ENCODE measurements at places on chromosomes 5 and 9.

DNA sequence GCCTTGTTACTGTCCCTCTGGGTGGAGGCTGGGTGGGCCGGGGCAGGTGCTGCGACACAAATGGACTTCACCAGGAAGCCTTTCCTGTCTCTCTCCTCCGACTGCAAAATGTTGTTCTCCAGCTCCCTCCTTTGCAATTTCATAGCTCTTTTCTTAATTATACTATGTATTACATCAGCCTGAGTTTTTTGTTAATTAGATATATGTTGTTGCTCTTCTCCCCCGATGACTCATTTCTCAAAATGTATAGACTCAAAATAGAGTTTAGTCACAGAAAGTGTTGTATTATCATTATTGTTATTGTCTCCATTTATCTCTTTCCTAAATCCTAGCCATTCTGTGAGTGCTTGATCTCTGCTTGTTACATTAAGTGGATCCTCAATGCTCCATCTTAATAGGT is 122.4 kb upstream of the OSMR start:
- no peak for DNase-seq

DNA sequence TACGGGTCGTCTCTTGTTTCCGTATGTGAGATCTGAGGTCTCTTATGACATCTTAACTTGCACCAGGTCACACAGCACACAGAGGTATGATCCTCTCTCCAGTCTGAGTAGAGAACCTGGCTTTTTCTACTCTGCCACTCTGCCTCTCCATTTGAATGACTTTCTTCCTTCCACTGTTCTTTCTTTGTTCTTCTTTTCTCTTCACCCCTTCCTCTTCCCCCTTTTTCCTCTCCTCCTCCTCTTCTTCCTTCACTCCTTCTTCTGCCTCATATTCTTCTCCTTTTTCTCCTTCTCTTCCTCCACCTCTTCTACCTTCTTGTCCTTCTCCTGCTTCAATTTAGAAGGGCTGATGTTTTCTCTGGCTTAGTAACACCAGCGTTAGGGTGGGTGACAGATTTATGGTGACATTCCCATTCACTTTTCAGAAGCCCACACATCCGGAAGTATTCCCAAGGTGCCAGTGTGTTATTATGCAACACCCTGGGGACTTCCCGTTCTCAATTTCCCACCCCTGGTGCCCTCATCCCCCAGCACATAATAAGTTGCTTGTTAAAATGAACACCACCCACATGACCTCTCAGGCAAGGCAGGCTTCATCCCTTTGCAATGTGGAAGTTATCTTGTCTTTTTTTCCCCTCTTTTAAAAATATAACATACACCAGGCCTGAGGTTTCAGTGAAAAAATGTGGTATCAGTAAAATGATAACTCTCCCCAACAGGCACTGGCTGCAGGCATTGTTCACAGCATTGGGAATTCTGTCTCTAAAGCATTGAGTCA is 122.0 kb downstream of the PAPPA start:
- no peak for DNase-seq

GRCh38 chr9:3241290-3241689 is 284.5 kb downstream of the RFX3 start:
- DNase-seq = no peak

DNA sequence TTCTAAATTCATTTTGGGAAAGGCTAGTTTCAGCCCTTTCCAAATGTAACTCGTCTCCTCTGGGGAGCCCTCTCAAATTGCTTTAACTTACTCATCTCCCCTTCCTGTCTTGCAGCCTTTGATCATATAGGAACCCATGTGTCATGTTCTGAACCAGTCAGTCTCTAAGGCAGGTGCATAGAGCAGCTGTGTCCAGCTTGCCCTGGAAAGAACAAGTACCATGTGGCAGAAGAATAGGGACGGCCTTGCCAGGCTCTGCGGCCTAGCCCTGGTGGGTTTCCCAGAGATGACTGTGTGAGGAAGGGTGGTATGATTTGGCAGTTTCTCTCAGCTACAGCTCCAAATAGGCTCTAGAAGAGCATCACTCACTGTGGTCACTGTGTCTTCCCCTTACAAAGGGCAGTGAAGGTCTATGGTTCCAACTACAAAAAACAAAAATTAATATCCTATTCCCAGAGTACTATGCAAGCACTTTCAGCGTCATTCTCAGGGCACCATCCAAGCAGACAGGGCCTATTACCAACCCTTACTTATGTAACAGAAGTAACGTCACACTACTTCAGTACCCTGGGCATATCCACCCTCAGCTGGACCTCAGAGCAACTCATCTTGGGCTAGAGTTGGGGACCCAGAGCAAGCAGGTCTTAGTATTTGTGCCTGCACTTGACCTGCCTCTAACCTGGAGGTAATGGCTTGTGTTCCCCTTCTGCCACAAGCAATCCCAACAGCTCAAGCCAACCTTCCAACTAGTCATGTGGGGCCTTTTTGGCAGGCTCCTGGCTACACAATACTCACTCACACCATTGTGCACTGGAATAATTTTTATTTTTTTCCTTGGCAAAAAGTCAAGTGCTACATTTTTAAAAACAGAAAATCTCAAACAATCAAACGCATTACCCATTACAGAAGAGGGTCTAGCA is 37.2 kb upstream of the UBAP2 start:
- no peak for DNase-seq

GRCh38 chr5:154385236-154385512 is 60.6 kb upstream of the SAP30L start:
- no peak for DNase-seq

DNA sequence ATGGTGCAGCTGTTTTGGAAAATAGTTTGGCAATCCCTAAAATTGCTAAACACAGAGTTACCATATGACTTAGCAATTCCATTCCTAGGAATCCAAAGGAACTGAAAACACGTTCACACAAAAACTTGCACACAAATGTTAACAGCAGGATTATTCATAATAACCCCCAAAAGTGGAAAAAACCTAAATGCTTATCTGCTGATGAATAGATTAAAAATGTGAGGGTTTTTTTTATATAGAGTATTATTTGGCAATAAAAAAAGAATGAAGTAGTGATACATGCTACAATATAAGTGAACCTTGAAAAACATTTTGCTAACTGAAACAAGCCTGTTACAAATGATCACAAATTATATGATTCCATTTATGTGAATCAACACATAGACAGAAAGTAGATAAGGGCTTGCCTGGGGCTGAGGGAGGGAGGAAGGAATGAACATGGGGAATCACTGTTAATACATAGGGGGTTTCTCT is 45.1 kb upstream of the TRIO start:
- DNase-seq = no peak

DNA sequence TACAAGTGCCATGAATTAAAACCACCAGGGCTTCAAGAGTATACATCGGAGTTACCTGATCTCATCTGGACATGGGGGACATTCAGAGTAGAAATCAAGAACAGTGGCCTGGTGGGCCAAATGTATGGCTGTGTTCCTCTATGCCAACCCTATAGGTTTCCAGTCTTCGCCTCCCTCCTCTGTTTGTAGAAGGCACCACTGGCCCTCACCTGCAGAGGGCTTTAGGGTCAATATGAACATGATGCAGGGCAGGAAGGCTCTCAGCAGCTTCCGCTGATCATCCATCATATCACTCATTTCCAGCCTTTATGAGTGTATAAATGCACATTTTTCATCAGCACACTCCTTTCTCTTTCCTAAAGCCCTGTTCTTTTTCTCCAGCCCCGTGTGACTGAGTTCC is 555.5 kb upstream of the BRINP1 start:
- DNase-seq = no peak

- DNase-seq = no peak
Observed at GRCh38 chr5:172444626-172445365, 9.5 kb downstream of the SH3PXD2B start.

DNA sequence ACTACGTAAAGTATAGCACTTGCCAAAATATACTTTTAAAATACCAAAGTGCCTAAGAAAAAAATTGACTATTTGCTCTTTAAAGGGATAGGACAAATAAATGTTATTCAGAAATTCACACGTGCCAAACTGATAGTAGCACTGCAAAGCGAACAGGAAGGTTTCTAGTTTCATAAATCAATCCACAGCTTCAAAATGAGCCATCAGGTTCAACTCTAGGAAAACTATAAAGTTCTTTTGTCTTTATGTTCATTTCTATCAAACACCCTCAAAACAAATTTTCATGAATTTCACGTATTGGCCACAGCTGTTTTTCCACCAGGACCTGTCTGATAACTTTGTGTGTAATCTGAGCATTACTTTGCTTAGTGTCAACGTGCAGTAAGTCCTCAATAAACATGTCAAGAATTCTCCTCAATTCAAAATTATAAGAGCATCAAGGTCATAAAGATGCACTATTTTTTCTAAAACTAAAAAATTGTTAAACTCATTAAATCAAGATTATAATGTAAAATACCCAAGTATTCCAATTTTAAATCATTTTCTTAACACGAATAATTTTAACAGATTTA is 3.0 kb downstream of the RNF130 start:
- no peak for DNase-seq

- DNase-seq = no peak
Observed at GRCh38 chr9:79974806-79975422, 403.1 kb downstream of the TLE4 start.

- DNase-seq = no peak
Observed at GRCh38 chr5:18305288-18305924, 671.1 kb downstream of the TAF11L14 start.

DNA sequence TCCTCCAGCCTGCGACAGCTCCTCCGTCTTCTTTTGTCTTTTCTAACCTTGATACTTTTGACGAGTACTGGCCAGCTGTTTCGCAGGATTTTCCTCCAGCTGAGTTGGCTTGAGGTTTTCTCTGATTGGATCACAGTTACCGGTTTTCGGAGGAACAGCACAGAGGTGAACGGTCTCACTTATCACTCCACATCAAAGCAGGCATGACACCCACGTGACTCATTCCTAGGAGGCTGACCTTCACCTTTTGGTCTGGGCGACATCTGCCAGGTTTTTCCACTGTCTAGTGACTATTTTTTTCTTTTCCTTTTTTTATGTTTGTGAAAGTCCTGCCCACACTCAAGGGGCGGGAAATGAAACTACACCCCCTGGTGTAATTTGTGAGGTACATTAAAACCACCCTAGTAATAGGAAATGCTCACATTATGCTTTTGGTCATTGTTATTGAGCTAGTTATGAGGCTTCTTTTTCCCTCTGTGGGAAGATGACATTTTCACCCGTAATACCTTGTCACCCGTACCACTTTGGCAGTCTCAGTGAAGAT is 319.2 kb downstream of the GADD45G start:
- peak; percentile 19 for DNase-seq

DNA sequence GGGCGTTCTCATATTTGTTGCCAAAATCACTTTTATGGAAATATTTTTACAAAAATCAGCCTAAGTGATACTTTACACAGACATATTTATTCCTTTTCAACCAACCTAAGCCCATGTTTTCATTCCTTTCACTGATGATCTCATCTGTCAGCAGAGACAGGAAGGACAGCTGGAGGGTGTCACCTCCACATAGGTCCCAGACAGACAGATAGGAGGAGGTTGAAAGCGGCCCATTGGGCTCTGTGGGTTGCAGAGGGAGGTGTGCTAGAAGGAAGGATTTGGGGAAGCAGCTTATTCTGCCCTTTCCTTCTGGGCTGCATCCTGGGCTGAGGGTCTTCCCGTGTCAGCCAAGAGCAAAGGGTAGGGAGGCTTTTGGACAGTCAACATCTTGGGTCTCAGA is 26.0 kb upstream of the SEMA4D start:
- DNase-seq = no peak

GRCh38 chr9:124849801-124850200 is 3.5 kb upstream of the WDR38 start:
- no peak for DNase-seq

- no peak for DNase-seq
Observed at GRCh38 chr9:99663856-99664255, 157.8 kb upstream of the NR4A3 start.

DNA sequence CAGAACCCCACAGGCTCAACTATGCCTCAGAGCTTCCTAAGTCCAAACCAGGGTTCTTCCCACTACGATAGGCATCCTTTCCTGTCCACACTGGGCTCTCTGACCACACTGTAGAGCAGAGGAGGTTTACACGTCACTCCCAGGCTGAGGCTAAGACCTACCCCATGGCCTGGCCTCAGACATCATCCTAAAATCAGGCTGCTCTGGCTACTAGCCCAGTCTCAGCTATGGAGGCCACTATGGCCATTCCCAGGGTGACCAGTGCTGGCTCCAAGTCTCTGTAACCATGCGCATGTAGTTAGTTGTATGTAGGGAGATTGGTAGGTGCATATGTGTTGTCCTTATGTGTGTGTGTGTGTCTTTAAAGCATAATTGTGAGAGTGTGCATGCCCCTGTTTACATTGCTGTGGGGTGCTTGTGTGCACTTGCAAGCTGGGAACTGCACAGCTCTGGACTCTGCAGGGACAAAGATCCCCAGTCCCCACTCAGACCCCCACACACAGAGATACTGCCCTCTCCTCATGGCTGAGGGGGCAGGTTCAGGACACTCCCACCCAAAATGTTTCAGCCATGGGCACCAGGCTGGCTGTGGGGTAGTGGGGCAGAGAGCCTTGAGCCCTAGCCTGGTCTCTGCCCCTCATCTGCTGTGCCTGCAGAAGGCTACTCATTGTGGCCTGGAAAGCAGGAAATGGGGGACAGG is 12.3 kb downstream of the PDLIM4 start:
- no peak for DNase-seq

- DNase-seq = no peak
Observed at GRCh38 chr5:34501016-34501415, 155.1 kb upstream of the RAI14 start.

- no peak for DNase-seq
Observed at GRCh38 chr5:96610747-96611146, 51.4 kb upstream of the CAST start.

DNA sequence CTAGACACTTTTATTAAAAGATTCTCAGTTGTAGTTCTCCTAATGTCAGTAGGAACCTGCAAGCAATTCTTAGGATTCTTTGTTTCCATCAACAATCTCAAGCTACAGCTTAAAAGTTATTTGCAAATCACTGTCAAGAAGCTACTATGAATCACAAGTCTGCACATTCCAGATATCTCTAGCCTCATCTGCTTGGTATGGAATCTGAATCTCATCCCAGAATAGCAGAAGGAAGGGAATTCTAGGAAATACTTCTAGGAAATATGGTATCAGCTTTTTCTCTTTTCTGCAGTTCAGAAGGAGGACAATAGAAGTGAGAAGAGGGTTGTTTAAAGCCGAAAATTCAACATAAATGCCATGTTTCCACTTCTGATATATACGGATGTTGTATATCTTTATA is 792.2 kb upstream of the CDH9 start:
- no peak for DNase-seq

DNA sequence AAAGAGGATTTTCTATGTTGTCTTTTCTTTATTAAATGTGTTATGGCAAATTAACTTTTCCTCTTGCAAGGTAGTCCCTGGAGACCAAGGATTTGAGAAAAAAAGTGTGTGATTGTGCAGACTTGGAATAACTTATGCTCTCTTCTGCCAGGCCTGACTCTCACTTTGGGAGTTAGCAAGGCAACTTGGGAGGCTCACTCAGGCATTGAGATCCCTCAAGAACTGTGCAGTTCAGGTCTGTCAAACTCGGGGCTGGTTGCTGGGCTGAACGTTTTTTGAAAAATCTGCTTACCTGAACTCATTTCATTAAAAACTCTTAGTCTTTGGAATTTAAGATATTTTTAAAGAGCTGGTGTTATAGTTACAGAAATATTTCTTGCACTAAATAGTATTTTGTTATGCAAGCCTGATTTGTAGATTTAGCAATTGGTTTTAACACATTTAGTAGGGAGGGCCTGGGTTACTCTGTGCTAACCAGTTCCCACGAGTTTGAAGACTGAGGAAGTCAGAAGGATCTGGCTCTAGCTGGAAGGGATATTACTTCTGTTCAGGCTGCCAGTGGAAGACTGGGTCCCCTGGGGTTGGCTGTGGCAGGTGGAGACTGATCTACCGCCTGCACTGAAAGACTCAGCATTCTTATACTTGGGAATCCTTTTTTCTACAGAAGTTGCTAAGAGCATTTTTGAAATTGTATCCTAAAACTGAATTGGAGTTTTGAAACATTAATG is 150.4 kb upstream of the PCSK5 start:
- DNase-seq = no peak

Data from stimulated activated CD8-positive, alpha-beta memory T cell treated with anti-CD3 and anti-CD28 coated beads, Interleukin-4, amount 100 ng/mL, for 4 hours (primary cell).